ENCODE measurements at places on chromosomes 2 and 18.

DNA sequence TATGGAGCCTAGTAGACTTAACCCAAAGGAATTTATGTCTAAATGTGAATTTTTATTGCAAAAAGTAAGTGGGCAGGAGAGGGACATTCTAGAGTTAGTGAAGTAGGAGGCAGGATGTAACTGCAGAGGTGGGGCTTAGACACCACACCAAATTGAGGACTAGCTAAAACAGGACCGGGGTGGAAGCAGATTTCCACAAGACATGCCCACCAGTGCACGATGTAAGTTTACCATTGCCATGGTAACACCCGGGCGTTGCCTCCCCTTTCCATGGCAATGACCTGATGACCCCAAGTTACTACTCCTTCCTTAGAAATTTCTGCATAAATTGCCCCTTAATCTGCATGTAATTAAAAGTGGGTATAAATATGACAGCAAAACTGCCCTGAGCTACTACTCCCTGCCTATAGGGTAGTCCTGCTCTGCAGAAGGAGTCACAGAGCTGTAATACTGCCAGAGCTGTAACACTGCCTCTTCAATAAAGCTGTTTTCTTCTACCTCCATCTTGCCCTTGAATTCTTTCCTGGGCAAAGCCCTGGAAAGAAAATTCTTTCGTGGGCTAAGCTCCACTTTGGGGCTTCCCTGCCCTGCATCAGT is 509.7 kb downstream of the ERBB4 start:
- DNase-seq, result no peak

DNA sequence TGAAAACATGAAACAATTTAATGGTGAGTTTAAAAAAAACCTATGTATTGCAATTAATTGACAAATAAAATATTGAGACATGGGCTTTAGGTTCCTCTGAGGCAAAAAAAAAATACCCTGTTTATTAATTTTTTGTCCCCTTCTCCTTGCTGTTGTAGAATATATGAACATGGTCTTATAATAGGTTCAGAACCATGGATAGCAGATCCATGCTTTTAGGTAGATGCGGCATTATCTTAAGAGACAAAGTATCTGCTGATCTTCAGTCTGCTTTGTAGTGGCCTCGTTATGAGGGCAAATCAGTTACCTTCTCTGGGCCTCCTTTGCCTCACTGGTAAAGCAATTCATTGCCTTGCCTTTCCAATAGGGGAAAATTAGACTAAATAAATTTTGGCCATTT is 850.7 kb downstream of the NRXN1 start:
- DNase-seq, result no peak

DNA sequence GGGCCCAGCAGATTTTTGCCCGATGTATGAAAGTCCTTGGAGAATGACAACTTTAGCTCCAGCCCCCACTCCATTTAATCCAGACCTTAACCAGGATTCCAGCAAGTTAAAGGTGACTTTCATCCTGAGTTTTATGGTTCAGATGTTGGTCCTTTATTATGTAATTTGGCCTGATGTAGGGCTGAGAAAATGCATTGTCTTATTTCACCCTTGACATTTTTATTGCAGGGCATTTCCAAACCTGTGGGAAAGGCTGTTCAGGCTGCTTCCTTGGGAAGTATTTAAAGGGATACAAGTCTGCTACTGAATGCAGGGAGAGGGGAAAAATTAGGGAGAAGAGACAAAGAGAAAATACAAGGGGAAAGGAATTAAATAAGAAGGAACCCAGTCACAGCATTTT is 48.8 kb downstream of the ASB1 start:
- no peak for DNase-seq

- DNase-seq, result no peak
These were observed 4.9 kb upstream of the TAF1B start for GRCh38 chr2:9838391-9838790.

- DNase-seq, result no peak
These were observed 8.8 kb downstream of the PLCL1 start for GRCh38 chr2:197813093-197813787.

All from stimulated activated CD4-positive, alpha-beta T cell treated with anti-CD3 and anti-CD28 coated beads, Interleukin-15, amount 100 ng/mL, for 48 hours (primary cell).